Right atrium auricular region (tissue), 2 donors: ENCODE measurements at places on chromosomes 16 and 17.

- DNase-seq, result no peak
Observed at GRCh38 chr16:73432850-73433730, 385.2 kb upstream of the ZFHX3 start.

- DNase-seq, result no peak
Observed at GRCh38 chr16:89434490-89434889, 55.9 kb downstream of the ANKRD11 start.

DNA sequence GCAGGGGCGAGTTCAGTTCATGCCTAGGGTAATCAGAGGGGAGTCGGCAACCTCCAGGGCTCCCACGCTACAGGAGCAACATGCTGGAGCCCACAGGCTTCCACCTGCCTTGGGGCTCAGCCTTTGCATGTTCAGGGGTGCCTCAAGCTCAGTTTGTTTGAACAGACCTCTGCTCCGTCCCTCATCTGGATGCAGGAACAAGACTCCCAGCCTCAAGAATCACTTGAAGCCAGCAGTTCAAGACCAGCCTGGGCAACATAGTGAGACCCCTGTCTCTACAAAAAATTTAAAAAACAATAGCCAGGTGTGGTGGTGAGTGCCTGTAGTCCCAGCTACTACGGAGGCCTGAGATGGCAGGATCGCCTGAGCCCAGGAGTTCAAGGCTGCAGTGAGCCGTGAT lies 4.9 kb upstream of the HSD11B2 start:
- DNase-seq, result no peak

DNA sequence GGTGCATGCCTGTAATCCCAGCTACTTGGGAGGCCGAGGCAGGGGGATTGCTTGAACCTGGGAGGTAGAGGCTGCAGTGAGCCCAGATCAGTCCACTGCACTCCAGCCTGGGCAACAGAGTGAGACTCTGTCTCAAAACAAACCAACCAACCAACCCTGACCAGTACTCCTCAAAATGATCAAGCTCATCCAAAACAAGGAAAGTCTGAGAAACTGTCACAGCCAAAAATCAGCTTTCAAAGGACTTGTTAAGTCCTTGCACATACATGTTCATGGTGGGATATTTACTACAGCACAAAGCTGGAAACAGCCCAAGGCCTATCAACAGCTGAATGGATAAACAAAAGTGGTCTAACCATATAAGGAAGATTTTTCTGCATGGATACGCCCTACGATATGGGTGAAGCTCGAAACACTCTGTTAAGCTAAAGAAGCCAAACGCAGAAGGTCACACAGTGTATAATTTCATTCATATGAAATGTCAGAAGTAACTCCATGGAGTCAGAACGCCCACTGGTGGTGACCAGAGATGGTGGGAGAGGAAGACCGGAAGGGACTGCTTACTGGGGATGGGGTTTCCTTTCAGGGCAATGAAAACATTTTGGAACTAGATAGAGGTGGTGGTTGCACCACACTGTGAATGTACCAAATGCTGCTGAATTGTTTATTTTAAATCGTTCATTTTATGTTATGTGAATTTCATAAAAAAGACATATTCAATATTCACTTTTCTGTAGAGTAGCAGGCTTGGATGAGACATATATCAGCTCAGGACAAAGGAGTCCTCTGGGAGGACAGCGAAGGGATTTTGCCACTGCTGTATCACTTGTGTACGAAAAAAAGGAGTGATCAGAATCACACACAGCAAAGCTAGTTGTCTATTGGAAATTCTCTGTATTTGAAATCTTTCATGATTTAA lies 17.7 kb downstream of the CCL17 start:
- no peak for DNase-seq

DNA sequence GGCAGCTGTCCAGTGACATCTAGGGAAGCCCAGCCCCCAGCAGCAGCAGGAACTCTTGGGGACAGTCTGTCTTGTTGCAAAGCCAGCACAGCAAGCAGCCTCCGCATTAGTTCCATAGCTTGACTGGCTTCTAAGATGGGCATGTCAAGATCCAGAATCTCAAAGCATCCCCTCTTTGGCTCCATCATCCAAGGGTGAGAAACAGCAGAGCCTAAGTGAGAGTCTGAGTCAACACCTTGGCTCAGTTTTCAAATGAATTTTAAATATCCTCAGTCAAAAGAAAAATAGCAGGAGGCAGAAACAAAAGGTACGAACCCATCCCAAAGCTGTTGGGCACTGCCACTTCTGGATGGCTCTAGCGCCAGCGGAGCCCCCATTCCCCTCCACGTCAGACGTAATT lies 2.2 kb downstream of the CLDN9 start:
- DNase-seq, result no peak

DNA sequence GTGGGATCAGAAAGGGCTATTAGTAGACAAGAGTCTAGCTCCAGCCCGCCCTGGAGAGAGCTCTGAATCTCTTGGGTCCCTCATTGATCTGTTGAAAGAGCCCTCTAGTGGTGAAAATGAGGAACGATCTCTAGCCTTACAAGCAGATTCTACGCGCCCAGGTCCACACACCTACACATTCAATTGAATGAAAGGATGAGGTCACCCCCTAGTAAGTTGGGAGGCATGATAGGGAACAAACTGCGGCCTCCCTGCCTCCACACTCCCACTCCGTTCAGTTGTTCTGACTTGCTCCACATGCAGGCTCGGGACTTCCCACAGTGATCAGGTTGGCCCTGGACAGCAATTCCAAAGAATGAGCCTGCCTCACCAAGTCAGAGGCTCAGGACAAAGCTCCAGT lies 2.9 kb upstream of the CACNG3 start:
- no peak for DNase-seq

- peak; percentile 53 for DNase-seq
Observed at GRCh38 chr16:54244061-54244886, 42.3 kb downstream of the IRX3 start.

GRCh38 chr17:63639125-63639524 lies 16.9 kb downstream of the MAP3K3 start:
- no peak for DNase-seq

DNA sequence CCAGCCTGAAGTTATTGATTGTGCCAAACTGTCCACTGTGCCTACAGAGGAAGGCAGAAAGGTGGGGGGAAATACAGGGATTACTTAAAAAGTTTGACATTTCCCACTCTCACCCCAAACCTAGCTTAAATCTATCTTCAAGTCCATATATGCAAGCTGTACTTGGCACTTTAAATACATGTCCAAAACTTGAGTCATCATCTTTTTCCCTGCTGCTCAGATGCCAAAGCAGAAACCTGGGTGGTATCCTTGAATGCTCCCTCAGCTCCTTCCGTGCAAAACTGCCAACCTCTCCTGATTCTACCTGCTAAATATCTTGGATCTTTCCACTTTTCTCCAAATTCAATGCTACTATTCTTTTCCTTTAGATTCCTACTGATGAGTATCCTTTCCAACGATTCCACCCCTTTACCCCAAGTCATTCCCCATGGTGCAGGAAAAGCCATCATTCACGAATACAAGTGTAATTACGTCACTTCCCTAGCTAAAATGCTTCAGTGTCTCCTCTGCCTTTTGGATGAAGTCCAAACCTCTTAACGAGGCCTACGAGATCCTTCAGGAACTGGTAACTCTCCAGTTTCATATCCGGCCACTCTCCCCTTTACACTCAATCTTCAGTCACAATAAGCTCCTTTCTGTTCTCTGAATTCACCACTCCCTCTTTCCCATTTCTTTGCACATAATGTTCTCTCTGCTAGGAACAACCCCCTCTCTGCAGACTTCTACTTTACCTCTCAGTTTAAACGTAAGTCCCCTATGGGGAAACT lies 9.3 kb downstream of the BECN1 start:
- DNase-seq, result no peak

DNA sequence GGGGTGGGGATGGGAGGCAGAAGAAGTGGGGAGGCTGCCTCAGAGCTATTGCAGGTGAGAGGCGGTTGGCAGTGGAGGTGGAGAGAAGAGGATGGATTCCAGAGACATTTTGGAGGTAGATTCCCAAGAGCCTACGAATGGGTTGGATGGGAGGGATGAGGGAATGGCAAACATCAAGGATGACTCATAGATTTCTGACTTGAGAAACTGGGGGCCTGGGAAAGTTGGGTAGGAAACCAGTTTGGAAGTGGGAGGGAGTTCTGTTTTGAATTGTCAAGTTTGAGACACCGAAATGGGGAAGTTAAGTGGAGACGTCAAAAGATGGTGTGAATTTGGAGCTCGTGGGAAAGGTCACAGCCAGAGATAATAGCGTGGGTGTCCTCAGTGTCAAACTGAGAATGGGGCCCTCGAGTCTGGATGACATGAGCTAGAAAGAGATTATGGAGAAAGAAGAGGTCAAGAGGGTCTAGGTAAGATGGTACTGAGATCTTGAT lies 6.2 kb upstream of the CYLD start:
- DNase-seq, result no peak

GRCh38 chr17:49549691-49550678 lies 25.7 kb upstream of the NXPH3 start:
- no peak for DNase-seq
